Stimulated activated CD4-positive, alpha-beta T cell treated with anti-CD3 and anti-CD28 coated beads, Interleukin-4, amount 100 ng/mL, for 4 hours (primary cell): ENCODE measurements at places on chromosomes 16 and 17.

DNA sequence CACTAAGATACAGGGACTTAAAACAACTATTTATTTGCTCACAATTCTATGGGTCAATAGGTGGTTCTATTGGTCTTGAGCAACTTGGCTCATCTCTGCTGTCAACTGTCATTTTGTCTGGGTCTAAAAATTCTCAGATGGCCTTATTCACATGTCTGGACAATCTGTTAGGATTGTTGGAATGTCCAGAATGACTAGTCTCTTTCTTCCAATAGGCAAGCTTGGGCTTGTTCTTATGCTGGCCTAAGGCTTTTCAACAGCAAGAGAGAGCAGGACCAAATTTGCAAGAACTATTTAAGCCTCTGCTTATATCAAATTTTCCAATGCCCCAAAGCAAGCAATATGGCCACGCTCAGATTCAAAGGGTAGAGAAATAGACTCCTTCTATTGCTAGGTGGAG, 240.9 kb downstream of the KIF2B start:
- DNase-seq, result no peak

DNA sequence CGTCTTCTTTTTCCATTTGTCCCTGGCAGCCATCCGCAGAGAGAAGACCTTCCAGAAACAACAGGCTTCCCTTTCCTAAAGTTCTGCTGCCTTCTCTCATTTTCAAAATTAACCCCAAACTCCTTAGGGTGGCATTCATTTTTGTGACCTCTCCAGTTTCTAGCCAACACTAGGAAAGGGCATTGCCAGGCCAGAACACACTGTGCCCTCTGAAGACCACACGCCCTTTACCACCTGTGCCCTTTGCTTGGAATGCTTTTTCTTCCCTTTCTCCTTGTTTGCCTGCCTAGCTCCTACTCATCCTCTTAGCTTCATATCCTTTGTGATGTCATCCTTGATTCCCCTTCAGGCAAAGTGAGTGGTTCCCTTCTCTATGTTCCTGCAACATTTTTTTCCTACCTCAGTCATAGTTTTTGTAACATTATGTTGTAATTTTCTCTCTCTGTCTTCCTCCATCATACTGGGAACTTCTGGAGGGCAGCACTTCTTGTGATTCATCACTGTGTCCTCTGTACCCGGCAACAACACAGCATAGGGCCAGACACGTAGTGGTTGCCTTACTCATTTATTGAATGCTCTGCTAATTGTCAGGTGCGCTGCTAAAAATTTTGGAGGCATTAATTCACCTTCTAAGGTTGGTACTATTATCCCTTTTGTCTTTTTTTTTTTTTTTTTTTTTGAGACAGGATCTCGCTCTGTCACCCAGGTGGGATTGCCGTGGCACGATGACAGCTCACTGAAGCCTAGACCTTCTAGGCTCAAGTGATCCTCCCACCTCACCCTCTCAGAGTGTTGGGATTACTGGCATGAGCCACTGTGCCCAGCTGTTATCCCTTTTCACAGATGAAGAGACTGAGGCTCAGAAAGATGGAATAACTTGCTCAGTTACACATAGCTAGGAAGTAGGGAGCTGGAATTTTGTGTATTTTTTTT, 1.0 kb downstream of the KAT8 start:
- DNase-seq, result no peak

DNA sequence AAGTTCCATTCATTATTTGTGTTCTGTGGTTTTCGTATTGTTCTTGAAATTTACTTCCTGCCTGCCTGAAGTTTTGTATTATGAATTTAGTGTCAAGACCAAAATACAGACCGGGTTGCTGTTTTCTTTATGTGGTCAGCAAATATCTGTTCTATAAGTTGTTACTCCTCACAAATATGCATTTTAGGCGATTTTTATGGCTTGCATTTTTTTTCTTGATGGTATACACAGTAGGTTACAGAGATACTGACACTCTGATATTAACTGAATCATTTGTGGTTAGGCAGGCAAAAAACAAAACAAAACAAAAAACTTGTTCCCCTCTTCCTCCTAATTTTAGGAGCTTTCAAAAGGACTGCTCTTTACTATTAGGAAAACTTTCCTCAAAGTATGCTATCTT, 52.6 kb downstream of the BCAS3 start:
- DNase-seq, result no peak

DNA sequence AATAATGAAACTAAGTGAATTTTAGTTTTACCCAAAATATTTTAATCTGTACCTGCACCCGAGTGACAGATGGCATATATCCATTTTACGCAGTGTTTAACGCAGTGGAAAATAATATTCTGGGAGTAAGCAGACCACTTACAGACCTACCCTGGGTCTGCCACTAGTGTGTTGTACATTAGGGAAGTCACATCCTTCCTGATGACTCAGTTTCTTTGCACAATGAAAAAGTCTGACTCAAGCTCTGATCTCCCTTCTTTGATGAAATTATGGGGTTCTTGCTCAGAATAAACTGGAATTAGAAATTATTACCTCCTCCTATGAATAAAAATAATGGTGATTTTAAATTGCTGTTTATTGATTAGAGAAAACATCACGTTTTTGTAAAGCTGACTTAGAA, 123.2 kb upstream of the AXIN2 start:
- DNase-seq, result no peak

GRCh38 chr17:82781894-82782274, 30.0 kb downstream of the TBCD start:
- peak; percentile 78 for DNase-seq

DNA sequence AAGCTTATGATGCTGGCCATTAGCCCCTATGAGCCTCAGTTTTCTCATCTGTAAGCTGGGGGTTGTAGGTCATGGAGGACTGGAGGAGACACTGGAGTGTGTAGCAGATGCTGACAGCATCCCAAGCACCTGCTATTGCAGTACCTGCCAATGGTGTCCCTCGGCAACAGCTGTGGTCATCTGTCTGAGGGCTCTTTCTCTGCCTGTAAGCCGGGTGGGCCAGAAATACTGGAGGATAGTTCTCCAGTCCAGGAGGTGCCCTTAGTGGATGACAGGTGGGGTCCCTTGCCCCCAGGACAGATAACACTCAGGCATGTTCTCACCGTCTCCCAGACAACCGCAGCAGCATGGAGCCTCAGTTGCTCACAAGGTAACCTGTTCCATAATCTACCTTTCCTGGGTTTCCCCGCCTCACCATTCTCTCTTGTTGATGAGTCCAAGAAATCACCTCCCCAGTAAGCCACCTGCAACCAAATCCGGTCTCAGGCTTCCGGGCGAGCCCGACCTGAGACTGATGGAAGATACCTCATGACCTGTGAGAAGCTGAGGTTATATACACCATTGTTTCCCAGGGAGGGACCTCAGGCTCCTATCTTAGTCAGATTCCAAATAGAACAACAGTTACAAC, 23.8 kb downstream of the NLRP1 start:
- DNase-seq, result no peak
